ENCODE measurements at places on chromosomes 7 and 10. TPM values are rescaled to one million over a fixed set of nuclear protein-coding genes. Genes with fewer than 3 reads are reported as not detected.
A peak's percentile ranks its signal among the peaks of the same experiment; 100 is the strongest.

The TEX36 gene
- total RNA-seq, result not detected

The RAB19 gene
- total RNA-seq, result 3.5 TPM

The POU6F2 gene
- total RNA-seq, result not detected

The ADAMTS14 gene
- 3.6 TPM for total RNA-seq

The AS3MT gene
- total RNA-seq, result 11.4 TPM

The TAS2R39 gene
- total RNA-seq, result not detected

The NOBOX gene
- total RNA-seq, result not detected

GRCh38 chr10:78657163-78657861 lies 411.5 kb upstream of the ZMIZ1 start:
- DNase-seq, result peak; percentile 38

DNA sequence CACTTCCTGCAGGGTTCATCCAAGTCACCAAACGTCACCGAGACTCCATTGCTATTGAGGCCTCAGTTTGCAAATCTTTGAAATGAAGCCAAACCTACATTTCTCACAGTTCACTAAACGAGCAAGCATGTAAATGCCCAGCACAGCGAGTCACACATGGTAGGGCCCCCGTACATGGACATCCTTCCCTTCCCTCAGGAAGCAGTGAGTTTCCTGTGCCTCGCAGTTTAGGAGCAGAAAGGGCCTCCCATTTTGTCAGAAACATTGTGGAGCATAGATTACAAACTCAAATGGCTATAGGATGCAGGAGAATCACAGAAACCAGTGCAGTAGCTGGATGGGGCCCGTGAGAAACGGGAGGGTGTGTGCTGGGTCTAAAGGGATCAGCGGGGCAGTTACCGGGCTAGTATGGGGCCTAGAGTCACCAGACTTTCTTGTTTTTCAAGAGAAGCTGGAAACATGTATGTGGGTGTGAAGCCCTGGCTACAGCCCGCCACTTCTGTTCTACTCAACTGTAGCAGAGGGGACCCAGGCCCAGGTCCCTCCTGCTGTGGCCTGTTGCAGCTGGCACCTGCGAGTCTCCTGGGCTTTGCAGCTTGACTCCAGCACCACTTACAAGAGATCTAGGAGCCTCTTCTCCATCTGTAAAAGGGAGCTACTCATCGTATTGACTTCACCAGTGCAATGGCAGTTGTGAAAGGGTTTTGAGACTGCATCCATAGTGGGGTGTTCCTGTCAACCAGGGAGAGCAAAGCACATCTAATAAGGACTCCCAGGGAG lies 14.2 kb upstream of the SLC18A3 start:
- no peak for DNase-seq

DNA sequence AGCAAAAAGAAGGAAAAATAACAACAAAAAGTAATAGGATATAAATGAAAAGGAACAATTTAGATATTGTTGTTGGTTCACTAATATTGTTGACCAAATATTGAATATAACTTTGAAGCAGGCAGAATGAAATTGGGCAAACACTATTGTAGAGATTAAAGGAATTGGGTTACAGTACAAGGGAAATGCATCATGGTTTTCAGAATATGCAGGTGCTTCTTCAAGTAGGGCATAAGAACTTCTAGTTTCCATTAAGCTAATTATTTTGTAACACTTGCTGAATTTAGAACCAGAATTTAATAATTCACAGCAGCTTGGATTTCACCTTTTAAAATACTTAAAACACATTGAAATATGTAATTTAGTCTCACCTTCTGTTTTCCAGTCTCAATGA lies 36.5 kb downstream of the RPA3 start:
- DNase-seq, result no peak

DNA sequence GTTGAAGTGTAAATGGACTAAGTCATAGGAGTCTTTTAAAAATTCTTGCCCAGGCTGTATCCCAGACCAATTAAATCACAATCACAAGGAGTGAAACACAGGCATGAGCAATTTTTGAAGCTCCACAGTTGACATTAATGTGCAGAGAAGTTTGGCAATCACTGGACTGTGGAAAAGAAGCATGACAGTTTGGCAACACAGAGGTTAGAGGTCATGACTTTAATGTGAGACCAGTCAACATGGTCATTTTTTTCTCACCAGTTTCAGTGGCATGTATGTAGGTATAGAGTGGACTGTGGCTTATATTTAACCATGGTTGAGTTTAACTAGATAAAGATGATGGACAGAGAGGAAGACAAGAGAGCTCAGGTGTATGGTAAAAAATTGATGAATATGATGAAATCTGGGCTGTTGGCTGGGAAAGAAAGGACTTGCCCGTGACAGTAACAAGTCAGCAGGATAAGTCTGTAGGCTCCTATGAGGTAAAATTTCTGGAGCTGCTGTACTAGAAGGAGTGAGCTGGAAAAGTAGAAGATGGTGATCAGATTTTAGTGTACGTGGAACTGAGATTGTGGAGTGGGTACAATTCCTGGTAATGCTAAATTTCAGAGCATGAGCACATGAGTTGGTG lies 432.2 kb upstream of the GHITM start:
- DNase-seq, result no peak

DNA sequence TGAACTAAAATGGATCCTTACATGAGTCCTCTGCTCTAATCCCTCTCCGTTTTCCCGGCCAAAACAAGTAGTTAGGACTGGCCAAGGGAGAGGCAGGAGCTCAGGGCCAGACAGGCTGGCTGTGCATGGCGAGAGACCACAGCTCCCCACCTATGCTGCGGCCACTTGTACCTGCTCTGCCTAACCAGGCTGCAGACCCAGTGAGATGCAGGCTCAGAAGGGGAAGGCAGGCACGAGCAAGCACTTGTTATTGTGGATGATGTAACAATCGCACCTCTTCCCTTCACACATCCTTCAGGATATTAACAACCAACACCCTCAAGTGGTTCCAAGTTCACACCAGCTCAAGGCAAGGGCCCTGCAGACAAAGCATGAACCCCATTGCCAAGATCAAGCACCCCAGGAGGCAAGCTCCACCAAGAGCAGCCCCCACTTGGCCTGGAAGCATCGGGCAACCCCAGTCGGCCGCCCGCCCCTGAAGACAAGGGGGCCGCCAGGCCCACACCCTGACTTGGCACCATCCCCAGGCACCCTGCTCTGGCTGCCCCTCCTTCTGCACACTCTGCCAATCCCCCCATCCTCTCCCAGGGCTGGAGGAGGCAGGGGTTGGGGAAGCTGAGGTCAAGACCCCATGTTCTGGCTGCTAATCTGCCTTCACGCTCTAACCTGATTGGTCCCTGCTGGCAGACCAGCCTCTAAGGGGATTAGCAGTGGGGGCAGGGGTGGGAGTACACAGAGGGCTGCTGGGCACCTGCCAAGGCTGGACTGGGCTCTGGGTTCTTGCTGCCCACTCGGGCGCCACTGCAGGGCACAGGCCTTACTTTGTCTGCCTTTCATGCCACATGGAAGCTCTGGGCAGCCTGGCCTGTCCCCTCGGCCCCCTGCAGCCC lies 111.3 kb downstream of the SLIT1 start:
- DNase-seq, result no peak

DNA sequence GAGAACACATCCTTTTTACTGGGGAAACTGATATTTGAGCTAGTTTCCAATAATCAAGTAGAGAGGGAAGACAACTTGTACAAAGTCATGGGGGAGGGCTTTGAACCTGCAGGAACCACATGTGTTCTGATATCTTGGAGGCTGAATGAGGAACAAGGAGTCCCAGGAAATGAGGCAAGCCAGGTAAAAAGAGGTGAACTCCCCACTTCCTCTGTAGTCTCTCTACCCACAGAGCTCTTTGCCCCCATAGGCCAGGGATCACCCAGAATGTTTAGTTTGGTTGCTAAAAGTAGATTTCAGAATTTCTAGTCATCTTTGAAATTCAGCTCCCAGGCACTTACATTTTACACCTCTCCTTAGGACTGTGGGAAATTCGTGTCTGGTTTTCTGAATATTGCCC lies 276.4 kb downstream of the SFMBT2 start:
- no peak for DNase-seq

DNA sequence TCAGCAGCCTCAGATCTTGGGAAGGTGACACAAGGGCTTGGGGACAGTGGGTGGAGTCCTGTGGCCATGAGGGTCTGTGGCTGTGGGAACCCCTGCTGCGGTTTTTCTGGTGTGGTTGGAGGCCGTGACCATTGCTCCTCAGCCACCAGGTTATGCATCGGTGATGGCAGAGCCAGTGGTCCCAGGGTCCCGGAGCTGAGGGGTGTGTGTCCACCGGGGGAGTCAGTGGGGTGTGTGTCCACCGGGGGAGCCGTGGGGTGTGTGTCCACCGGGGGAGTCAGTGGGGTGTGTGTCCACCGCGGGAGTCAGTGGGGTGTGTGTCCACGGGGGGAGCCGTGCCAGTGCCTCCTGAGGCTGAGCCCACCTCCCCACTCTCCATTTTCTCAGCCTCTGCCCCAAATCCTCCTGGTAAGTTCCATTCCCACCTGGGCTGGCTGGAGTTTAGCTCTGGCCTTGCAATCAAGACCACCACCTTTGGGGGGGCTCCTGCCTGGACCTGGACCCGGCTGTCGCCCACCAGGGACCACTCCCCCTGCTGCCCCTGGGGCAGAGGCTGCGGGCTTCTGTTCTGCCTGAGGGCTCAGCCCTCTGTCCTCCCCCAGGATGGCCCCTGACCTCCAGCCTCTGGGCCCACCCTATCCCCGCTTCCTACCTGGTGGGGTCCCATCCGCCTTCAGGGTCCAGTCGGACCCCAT lies 143.5 kb downstream of the ELFN1 start:
- DNase-seq, result no peak

DNA sequence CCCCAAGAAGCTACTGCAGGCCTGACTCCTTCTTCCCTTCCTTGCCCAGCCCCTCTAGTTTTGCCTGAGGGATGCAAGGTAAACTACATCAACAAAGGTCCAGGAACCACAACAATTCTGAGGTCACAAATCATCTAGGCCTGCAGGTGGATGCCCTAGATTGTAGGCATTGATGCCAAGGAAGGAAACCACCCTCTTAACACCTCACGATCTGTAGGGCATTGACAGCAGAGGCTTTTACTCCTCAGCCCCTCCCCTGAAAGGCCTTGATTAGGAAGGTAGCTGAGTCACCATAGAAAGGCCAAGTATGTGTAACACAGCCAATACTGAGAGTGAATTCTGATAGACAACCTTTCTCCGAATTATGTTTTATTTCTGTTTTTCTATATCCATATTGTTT lies 46.7 kb upstream of the FAM3C start:
- peak; percentile 77 for DNase-seq

DNA sequence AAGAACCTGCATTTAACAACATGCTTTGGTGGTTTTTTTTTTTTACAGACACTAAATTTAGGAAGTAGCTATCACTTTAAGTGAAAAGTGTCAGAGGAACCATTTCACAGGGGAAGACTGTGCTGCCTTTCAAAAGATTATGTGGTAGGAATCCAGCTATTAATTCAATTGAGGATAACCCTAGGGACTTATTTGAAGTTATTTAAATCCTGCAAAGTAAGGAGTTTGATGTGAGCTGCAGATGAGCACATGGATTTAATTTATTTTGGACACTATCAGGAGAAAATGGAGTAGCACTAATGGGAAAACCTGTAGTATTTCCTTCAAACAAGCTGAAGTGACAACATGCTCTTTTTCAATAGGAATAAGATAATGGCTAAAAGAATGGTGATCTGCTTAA lies 419.8 kb downstream of the ANKRD7 start:
- DNase-seq, result no peak

- peak; percentile 74 for DNase-seq
Measured at GRCh38 chr10:54284526-54285193, 516.4 kb downstream of the PCDH15 start.

GRCh38 chr7:1742555-1743303 lies 72.7 kb downstream of the ELFN1 start:
- no peak for DNase-seq

DNA sequence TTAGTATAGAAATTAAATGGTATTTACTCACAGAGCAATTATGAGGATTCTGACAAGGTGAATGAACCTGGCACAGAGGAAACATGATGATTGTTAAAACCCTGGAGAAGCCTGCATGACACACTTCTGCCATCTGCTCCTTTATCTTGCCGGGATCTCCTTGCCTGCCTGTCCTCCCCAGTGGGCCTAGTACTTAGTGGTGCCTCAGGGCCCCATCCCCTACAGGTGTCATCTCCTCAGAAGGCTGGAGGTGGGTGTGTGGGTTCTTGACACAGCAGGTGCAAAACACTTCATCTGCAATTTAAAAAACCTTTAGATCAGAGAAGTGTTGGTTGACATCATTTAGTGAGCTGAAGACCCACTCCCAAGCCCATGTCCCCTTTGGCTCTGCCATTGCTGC lies 261.2 kb downstream of the ADRA2A start:
- no peak for DNase-seq

GRCh38 chr10:71078454-71079145 lies 133.8 kb upstream of the UNC5B start:
- DNase-seq, result no peak

- DNase-seq, result no peak
Measured at GRCh38 chr10:44922796-44923545, 11.8 kb downstream of the TMEM72 start.

DNA sequence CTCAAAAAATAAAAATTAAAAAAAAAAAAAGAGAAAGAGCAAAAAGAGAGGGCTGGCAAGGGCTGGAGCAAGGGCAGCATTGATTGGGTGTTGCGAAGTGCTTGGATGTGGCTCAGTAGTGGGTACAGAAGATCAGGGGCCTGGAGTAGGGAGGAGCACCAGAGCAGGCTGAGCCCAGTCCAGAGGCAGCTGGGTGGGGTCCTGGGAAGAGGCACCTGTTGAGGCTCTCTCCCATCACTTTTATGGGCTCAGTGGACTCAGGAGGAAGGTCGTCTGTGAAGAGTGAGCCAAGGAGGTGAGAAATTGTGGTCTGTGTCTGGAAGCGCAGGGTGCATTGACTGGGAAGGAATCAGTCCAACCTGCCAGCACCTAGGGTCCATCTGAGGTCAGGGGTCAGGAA lies 11.8 kb upstream of the ZMIZ2 start:
- DNase-seq, result no peak

- no peak for DNase-seq
Measured at GRCh38 chr7:71457846-71458590, 326.1 kb downstream of the GALNT17 start.

GRCh38 chr7:86991093-86991769 lies 68.2 kb downstream of the ELAPOR2 start:
- DNase-seq, result peak; percentile 18

DNA sequence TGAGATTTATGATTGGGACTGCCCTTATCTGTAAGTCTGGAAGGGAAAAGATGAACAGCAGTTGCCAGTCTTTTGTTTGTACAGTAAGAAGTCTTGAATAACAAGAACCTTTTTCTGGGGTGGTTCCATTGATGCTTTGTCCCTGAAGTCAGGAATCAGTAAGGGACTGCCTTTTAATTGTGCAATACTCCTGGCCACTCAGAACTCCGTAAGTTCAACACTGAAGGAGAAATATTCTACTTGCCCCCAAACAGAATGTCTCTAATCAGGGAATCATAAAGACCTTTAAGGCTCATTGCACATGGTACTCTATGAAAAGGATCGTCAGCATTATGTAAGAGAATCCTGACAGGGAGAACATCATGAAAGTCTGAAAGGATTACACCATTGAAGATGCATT lies 361.4 kb downstream of the EXOC4 start:
- peak; percentile 20 for DNase-seq

GRCh38 chr10:78433766-78434535 lies 400.3 kb downstream of the RPS24 start:
- DNase-seq, result peak; percentile 3

GRCh38 chr7:128383776-128384175 lies 22.3 kb upstream of the PRRT4 start:
- DNase-seq, result no peak
